AG04449 (cell line): ENCODE measurements at places on chromosomes 4 and X.

GRCh38 chrX:72273718-72274117, 3.3 kb downstream of the RPS4X start:
- DNase-seq = no peak

GRCh38 chrX:12249997-12250396, 111.7 kb downstream of the FRMPD4 start:
- DNase-seq = peak; percentile 19

DNA sequence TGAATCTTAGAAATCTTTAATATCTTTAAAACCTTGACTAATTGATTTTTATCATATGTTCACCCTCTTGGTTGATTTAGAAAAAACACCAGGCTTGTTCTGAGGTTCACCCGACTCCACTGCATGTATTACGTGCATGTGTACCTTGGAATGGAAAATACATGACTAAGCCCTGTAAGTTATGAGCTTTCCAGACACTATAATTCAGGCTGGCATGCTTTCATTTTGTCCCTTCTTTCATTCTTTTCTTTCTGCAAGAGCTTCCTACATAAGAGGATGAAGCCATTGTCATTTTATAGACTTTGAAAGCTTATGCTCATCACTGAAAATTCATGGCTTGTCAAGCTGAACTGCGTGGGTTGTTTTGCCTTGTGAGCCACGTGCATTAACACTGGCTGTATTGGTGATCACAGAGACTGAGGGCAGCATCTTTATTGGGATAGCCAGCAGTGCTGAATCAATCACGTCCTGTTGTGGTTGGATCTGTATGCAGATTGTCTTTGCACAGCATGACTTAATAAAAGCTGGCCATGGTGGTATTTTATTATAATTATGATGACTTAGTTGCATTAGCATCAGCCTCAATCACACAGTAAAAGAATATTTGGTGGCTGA, 141.9 kb downstream of the SLIT2 start:
- DNase-seq = no peak

DNA sequence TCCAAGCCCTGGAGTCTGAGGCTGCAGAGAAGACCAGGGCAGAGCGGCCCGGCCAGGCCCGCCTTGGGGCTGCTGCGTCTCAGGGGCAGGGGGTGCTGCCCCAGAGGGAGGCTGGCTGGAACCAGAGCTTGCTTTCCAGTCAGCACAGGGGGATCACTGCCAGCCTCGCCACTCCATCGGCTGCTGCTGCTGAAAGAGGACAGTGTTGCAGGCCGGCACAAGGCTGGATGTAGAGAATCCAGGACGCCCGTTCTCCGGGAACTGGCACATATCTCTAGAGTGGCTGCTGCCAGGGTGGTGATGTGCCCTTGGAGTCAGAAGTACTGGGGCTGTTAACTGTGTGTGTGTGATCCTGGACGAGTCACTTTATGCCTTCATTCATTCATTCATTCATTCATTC, 31.9 kb upstream of the SORCS2 start:
- no peak for DNase-seq

- peak; percentile 45 for DNase-seq
These were observed 26.4 kb upstream of the TMPRSS11B start for GRCh38 chr4:68271851-68272357.
